Tibial nerve (tissue), 4 donors: ENCODE measurements at places on chromosomes 11 and 22.
A peak's percentile ranks its signal among the peaks of the same experiment; 100 is the strongest.

- peak; percentile 67 for DNase-seq
Observed at GRCh38 chr11:100830978-100831732, 144.1 kb downstream of the ARHGAP42 start.

- peak; percentile 76 for DNase-seq
Observed at GRCh38 chr22:19959043-19959586, 17.5 kb upstream of the TXNRD2 start.

GRCh38 chr11:18618342-18619025 lies 15.7 kb downstream of the SPTY2D1 start:
- no peak for DNase-seq

- DNase-seq, result no peak
Observed at GRCh38 chr11:83681031-83681781, 395.0 kb upstream of the CCDC90B start.

DNA sequence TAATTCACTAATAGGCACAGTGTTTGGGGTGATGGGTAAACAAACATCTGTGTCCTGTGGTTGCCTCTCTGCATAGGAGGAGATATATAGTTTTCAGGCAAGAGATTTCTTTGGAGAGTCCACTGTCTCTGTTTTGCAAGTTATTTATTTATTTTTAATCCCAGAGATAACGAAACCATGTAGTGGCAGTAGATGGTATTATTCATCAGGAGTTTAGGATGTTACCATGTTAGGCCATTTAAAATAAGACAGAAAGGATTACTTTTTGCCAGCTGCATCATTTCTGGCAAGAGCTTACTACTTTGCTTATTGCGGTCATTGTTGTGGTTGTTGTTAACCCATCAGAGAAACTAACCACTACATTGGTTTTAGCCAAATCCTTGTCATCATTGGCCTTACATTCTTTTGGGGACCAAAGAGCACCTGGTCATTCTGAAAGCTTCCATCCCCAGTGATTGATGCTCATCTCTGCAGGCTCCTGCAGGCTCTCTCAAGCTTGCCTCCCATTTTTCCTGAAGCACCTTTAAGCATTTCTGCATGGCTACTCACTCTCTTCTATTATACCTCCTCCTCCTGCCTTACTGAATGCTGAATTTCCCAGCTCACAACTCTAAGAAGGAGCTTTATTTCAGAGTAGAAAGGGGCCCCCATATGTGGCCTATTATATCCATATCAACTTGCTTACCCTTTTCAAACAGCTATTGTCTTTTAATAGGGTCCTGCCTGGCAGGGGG lies 84.4 kb downstream of the CSTPP1 start:
- DNase-seq, result no peak
